Upper lobe of right lung (tissue), 1 donor: ENCODE measurements at places on chromosomes 13 and 19. TPM values are rescaled to one million over a fixed set of nuclear protein-coding genes. Genes with fewer than 3 reads are reported as not detected.

CTU1 gene
- total RNA-seq, result 8.5 TPM

ETFB gene
- 54.5 TPM for total RNA-seq

KATNAL1 gene
- total RNA-seq, result 17.5 TPM

PSG7 gene
- not detected for total RNA-seq

GRCh38 chr13:105816994-105817393, 718.5 kb downstream of the EFNB2 start:
- no peak for DNase-seq

GRCh38 chr13:109611912-109612691, 174.3 kb downstream of the IRS2 start:
- no peak for DNase-seq

DNA sequence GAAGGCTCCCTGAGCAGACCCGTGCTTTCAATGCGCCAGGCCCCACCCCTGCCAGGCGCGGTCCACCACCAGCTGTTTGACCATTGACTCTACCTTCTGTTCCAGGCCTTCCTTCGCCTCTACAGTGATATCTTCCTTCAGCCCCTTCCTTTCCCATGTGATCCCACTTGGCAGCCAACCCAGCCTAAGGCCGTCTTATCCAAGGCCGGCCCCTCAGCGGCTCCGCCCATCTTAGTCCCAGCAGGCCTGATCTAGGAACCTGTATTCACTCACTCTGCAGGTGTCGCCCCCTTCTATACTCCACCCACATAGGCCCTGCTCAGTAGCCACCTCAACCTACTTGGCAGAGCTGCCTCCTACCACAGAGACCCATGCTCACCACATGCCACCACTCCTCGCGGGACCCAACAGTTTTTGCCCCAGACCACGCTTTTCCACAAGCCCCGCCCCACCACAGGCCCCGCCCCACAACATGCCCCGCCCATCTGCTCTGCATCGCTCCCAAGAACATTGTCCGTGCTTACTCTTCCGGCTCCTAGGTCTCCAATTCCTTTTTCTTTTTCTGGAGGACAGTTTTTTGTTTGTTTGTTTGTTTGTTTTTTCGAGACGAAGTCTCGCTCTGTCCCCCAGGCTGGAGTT, 2.9 kb downstream of the RASIP1 start:
- DNase-seq, result no peak

DNA sequence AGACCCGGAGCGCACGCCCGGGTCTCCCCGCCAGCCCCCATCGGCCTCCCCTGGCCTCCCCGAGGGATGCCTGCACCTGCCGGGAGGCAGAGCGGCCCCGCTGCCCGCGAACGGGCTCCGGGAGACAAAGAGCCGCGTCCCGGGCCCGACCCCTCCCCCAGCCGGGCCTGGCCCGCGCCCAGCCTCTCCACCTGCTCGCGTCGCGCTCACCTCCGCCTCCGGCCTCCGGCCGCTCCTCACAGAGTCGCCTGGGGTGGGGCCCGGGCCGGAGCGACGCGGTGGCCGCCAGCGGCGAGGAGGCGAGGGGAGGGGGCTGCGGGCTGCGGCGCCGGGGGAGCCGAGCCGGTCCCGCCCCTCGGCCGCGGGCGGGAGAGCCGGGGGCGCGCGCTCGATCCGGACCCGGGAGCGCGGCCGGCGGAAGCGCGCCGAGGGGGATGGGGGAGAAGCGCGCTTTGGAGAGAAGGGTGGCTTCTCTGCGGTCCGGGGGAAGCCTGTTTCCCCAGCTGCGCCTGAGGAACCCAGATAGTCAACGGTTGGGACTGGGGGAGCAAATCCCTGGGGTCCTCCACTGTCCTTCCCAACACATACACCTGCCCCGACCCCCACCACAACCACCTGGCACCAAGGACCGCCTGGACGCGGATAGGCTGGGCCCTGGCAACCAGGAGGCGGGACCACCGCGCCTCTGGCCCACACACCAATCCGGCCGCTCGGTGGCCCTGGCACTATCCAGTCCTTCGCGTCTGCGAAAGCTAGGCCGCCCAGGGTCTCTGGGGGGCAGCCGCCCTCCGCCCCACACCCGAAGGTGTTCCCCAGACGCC, at the start of gene PRR36:
PRR36 (minus strand) TSS at position 315 of the 821 bp plus-strand sequence. CDS start 701 bp downstream, outside the sequence.
- DNase-seq, result peak; percentile 89

- DNase-seq, result no peak
These were observed 65.0 kb upstream of the GTF2F2 start for GRCh38 chr13:45055198-45055901.

DNA sequence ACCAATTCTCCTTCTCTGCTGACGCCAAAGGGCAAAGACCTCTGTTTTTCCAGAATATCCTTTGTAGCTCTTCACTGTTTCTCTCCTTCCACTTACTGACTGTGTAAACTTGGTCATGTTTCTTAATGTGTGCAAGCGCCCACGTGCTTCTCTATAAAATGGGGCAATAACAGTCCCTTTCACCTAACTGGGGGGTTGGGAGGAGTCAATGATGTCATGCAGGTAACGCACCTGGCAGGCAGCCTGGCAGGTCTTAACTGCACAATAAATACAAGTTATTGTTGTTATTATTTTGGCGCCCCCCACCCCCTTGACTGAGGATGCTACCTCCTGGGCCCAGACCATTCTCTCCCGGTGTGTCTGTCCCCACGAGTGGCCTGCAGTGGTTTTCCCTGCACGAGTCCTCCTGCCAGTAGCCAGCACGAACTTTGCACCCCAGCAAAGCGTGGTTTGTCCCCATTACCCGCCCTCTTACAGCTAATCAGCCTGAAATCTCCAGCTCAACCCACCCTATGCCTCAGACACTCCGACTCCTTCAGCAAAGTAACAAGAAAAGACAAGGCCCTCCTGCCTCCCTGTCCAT, 5.3 kb downstream of the SBSN start:
- no peak for DNase-seq

- DNase-seq, result no peak
These were observed 13.7 kb downstream of the CIB3 start for GRCh38 chr19:16159655-16160054.

- no peak for DNase-seq
These were observed 3.9 kb downstream of the TEX30 start for GRCh38 chr13:102769679-102770078.

DNA sequence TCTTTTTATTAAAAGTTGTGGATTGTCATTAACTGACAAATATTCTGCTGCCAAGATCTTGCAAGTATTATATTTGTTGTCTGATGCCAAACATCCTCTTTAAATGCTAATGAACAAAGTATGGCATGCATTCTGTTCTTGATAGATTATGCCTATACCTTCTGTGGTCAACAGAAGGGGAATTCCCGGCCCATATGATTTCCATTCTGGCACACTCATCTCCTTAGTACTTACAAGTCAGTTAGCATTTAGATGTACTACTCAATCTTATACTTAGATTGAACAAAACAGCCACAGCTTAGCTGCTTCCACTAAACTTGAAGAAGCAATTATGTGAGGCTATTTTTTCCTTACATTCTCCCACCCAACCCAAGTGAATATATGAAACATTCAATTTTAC, 246.1 kb upstream of the DACH1 start:
- DNase-seq, result no peak

DNA sequence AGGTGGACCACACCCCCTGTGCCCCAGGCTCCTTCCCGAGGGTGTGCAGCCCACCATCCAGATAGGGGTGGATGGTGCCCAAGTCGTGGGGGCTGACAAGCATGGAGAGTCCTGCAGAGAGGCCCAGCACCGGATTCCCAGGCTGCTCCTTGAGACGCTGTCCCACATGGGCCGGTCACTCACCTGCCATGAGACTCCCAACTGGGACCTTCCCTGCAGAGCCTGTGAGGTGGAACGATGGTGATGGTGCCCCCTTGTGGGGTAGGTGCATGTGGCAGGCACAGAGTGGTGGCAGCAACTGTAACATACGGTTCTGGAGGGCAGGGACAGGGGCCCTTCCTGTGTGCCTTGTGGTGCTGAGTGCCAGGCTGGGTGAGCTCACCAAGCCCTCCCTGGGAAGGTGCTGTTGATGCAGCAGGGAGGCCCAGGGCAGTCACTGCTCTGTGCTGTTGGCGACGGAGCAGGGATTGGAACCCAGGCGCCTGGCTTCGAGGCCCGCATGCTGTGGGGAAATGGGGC, 33.1 kb downstream of the PPP1R37 start:
- DNase-seq, result peak; percentile 82
